Effector memory CD8-positive, alpha-beta T cell (primary cell): ENCODE measurements at places on chromosomes 16 and 17.

- no peak for DNase-seq
Observed at GRCh38 chr16:83619381-83620150, 188.2 kb upstream of the HSBP1 start.

DNA sequence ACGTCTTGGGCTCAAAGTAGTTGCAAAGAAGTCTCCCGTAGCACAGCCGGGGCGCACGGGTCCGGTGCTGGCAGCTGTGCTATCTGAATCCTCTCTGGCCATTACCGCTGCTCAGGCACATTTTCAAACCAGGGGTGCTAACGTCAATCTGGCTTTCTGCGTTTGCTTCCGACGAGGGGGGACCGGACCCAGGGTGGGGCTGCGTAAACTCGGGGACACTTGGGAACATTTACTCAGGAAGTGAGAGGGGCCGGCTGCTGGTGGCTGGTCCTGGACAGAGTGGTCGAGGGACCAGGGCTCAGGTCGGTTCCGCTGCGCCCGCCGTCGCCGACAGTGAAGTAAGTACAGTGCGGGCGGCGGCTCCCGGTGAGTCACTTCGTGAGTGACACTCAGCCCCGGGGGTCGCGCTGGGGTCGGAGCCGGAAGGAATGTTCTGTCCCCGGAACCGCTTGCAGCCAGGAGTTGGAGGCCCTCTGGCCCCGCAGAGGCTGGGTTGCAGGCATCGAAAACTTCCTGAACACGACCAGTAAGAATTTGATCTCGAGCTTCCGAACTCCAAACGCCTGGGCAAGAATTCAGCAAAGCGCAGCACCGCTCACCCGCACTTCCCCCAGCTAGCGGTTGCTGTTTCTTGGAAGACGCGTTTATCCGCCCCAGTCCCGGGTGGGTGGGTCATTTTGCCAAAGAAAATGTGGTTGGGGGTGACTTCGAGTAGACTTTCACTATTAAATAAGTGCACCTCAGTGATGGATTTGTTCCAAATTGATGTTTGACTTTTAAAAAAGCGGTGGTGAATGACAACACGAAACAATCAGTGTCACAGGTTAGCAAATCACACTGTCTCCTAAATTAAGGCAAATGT, 1.4 kb upstream of the HS3ST3B1 start:
- DNase-seq, result peak; percentile 10

- DNase-seq, result no peak
Observed at GRCh38 chr16:88306860-88307545, 75.8 kb upstream of the ZNF469 start.

DNA sequence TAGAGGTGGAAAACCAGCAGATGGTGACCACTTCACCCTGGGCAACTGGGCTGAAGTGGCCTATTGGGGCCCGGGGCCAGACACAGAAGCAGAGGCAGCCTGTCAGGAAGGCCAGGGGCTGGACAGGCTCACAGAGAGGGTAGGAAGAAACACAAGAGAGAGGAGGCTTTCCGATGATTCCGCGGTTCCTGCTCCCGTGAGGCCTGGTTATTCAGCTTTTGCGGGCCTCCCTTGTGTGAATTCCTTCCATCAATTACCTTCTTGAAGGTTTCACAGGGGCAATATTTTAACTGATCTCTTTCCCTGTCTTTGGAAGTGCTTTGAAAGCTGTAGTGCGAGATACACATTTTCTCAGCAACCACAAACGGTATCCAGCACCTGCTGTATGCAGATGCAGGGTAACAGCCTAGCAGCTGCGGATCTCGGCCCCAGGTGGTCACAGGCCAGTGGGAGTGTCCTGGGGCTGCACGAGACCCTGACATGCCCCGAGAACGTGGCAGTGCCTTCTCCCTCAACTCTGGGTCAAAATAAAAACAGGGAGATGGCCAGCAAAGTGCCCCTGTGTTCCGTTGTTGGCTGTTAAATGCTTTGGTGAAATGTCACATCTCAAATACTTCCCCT, 11.6 kb upstream of the CMIP start:
- DNase-seq, result no peak

DNA sequence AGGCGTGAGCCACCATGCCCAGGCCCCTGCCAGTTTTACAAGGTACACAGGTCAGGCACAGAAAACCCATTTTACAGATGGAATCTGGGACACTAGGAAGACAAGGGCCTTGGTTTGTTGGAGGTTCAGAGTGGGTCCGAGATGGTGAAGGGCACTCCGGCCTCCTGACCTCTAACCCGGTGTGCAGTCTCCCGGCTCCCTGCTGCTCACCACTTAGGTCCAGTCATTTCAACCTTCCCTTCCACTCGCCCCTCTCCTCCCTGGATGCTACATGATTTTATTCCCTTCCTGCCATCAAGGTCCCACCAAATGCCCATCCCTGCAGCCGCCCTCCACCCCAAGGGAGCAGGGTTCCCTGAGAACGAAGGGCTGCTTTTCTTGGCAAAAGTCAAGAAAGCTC, 8.7 kb downstream of the ITGAX start:
- DNase-seq, result no peak

GRCh38 chr17:66712453-66712852, 122.5 kb upstream of the CACNG5 start:
- DNase-seq, result no peak

- no peak for DNase-seq
Observed at GRCh38 chr16:20259541-20259940, 67.8 kb downstream of the GP2 start.

DNA sequence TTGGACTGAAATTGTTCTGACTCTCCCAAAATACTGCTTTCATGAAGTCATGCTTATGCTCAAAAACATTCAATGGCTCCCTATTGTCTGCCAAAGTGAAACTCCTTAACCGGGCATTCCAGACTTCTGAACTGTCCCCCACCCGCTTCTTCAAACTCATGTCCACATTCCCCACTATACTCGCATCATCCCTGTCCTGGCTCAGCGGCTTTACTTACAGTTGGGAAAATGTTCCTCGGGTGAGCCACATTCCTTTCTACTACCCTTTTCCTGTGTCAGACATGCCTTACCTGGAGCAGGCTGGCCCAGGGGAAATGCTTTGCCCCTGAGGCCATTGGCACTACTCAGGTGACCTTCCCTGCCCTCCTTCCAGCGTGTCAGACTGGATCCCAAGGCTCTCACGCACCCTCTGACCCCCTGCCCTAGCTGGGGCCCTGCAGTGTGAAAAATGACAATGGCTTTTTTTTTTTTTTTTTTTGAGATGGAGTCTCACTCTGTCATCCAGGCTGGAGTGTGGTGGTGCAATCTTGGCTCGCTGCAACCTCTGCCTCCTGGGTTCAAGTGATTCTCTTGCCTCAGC, 5.3 kb downstream of the CYGB start:
- no peak for DNase-seq

DNA sequence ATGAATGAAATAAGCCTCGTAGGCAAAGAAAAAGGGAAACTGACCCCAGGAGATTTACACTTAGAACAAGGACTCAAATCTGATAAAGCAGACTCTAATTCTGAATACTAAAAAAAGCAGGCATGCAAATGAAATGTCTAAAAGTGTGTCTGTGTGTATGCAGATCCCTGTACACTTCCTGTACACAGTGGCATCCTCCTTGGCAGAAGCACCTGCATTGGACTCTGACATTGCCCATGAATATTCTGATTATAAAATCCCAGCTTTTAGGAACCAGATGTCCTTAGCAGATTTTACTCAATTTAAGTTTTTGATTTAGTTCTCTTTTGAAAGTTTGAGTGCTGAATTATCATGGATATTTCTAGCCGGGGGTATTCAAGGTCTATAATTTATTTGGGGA, 306.0 kb upstream of the CDH8 start:
- DNase-seq, result no peak

GRCh38 chr17:80969030-80969673, 22.5 kb upstream of the CHMP6 start:
- DNase-seq, result no peak

- DNase-seq, result no peak
Observed at GRCh38 chr17:10843811-10844210, 5.9 kb upstream of the PIRT start.

GRCh38 chr16:23975293-23975692, 139.5 kb downstream of the PRKCB start:
- no peak for DNase-seq

- DNase-seq, result no peak
Observed at GRCh38 chr16:20822521-20823325, 16.4 kb downstream of the REXO5 start.

DNA sequence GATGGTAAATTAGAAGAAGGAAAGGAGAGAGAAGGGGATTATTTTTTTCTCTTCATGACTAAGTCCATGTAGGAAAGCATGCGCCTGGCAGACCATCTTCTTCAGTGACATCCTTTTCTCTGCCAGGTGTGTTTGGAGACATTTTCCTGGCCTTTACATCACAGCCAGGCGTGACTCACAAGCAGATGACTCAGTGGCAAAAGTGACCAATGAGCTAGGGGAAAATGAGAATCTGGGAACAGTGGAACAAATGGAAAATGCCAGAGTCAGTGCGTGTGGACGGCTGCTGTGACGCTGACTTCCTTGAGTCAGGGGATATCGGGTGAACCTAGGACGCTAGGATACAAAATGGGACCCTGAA, 9.4 kb downstream of the KIAA0513 start:
- no peak for DNase-seq

GRCh38 chr16:5451641-5452040, 354.0 kb upstream of the EEF2KMT start:
- DNase-seq, result no peak

- no peak for DNase-seq
Observed at GRCh38 chr17:50904518-50905459, 38.6 kb upstream of the TOB1 start.

DNA sequence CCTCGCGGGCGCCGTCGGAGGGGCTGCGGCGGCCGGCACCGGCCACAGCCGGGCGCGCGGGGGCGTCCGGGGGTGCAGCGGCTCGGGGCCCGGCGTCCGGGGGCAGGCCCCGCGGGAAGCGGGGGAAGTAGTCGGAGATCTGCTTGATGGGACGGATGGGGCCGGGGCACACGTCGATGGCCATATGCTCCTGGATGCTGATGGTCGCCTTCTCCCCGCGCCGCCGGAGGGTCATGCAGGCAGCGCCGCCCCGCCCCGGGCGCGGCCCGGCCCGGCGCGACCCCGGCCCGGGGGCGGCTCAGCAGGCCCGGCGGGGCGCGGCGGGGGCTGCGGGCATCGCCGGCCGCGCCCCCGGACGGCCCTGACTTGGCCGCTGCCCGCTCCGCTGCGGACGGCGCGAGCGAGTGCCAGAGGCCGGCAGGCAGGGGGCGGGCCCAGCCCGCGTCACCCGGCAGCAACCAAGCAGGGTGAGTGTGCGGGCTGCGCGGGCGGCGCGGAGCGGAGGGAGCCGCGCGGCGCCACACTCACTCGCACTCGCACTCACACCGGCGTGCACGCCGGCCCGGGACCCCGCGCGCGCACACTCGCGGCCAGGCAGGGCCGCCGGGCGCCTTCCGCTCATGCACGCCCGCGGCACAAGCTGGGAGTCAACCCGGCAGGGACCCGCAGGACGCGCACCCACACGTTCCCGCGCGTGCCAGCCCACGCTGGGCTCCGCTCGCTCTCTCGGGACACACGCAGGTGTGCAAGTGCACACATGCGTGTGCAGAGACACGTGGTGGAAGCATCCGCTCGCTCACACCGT, at the start of gene DOC2B:
Gene DOC2B, minus strand, starts transcription at position 406 of the 805 bp plus-strand sequence. Its CDS starts 171 bp downstream, at position 235.
- DNase-seq, result no peak

- no peak for DNase-seq
Observed at GRCh38 chr17:48960834-48961515, 7.4 kb downstream of the GIP start.

- DNase-seq, result no peak
Observed at GRCh38 chr17:80512233-80512632, 32.4 kb upstream of the RPTOR start.

- DNase-seq, result no peak
Observed at GRCh38 chr17:76679239-76679638, 31.5 kb downstream of the MXRA7 start.

- no peak for DNase-seq
Observed at GRCh38 chr17:37134050-37134449, 185.3 kb downstream of the AATF start.

- no peak for DNase-seq
Observed at GRCh38 chr17:72984145-72984925, 108.2 kb downstream of the SLC39A11 start.

DNA sequence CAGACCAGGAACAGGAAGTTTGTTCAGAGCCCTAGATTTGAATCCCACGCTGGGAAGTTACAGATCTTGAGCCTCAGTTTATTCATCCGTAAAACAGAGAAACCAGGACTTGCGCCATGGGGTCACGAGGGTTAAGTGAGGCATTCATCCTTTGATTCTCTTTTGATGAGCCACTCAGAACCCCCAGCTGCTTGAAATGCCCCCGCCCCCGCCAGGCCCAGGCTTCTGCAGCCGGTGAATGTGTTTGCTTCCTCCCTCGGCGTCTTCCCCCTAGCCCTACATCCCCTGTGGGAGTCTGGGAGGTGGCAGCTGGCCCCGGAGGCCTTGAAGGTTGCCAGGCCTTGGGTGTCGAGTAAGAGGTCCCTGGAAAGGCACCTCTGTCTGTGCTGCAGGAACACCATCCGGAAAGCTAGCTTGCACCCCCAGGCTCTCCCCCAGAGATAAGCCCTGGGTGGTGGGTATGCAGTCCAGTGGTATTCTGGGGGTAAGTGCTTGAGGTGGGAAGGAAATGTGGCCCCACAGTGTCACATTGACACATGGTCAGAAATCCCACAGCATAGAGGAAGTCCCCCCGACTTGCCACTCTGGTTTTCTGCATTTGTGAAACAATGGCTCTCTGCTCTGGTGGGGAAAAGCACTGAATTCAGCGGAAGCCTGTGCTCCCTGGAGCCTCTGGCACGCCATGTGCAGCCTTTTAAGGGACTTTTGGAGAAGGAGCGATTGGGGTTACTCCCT, 14.9 kb downstream of the IRF8 start:
- DNase-seq, result no peak

DNA sequence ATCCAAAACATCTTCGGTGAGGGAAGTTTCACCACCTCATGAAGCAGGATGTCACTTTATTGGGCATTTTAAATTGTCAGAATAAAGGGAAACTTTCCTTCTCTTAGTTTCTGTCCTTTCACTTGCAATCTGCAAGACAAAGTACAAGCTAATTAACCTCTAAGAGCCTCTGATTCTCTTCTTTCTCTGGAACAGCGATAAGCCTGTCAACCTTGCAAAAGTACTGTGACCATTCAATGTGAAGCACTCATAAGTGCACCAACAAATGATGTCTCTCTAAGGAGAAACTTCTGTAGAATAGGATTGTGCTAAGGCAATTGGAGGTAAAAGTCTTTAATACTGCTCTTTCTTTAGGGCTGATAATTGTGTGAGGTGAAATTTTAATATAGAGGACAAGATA, 1622.3 kb downstream of the CDH8 start:
- DNase-seq, result no peak

- DNase-seq, result no peak
Observed at GRCh38 chr16:2811703-2812471, 5.2 kb upstream of the PRSS21 start.

- no peak for DNase-seq
Observed at GRCh38 chr17:44972953-44973352, 4.8 kb upstream of the C1QL1 start.
